Fibroblast of skin of left quadriceps (primary cell): ENCODE measurements at places on chromosomes 7 and 10.

DNA sequence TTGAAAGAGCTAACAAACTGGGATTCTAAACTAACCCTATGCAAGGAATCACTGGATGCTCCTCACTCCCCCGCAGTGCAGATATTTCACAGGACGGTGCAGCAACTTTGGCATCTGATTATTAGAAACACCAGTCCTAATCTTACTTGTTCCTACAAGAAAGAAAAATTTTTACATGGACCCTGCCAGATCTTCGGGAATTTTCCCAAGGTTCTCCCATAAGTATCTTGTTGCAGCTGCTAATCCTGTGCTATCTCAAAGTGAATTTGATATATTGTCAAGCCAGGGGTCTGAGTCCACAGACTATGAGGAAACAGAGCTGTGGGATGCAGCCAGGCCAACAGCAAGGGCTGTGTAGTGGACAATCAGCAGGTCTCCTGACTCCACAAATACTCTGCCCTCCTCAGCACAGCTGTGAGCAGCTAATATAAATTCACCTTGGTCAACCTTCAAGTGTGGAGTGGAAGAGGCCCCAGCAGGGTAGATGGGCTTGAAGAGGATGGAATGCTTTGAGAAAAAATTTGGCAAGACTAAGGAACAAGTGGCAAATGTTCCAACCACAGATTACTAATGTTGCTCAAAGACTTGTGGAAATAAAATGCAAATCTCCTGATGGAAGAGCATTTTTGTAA, 25.6 kb downstream of the VSTM4 start:
- no peak for DNase-seq

DNA sequence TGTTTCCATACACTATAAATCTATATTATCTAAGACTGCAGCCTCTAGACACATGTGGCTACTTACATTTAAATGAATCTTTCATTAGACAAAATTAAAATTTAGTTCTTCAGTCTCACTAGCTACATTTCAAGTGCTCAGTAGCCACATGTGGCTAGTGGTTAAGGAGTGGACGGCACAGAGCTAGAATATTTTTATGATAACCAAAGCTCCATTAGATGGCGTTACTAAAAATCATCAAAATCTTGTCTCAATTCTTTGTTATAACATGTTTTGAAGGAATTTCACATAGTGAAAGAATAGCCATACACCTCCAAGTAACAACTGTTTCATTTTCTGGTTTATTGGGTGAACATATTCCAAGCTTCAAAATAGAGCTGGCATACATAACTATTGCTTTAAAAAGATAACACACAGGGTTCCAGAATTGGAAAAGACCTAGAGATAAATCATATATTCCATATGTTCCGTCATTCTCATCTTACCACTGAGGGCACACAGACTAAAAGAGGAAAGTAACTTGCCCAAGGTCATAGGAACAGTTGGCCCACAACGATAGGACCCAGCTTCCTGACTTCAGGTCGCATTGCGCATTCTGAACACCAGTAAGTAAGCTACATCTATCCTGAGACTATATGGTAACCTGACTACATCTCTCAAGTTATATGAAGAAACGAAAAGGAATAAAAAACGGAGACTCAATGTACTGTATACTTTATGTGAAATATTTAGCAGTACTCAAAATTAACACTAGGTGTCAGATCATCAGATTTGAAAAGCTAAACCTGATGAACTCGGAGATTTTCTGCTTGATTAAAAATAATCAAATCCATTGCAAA, 66.6 kb downstream of the CAV1 start:
- DNase-seq = no peak

GRCh38 chr7:150313367-150313809, 9.8 kb upstream of the LRRC61 start:
- DNase-seq = no peak

DNA sequence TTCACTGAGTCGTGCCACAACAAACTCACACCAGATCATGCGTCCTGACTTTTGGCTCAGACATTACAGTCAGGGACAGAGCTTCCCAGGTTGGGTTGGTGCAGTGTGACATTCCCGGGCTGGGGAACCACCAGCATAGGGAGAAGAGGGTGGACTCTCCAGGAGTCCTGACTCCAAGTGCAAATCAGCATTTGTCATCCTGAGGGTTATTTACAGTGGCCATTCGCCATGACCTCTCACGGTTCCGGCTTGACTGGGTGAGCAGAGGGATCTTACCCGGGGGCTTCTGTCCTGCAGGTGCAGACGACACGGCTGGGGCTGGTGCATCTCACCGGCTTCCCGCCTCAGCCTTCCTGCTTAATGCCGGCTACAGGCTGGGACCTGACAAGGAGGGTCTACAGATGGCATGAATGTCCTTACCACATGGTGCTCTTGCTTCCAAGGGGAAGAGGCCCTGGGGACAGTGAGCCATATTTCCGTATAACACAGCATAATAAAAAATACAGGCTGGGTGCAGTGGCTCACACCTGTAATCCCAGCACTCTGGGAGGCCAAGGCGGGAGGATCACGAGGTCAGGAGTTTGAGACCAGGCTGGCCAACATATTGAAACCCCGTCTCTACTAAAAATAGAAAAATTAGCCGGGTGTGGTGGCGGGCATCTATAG, 12.5 kb upstream of the INTS1 start:
- DNase-seq = no peak

DNA sequence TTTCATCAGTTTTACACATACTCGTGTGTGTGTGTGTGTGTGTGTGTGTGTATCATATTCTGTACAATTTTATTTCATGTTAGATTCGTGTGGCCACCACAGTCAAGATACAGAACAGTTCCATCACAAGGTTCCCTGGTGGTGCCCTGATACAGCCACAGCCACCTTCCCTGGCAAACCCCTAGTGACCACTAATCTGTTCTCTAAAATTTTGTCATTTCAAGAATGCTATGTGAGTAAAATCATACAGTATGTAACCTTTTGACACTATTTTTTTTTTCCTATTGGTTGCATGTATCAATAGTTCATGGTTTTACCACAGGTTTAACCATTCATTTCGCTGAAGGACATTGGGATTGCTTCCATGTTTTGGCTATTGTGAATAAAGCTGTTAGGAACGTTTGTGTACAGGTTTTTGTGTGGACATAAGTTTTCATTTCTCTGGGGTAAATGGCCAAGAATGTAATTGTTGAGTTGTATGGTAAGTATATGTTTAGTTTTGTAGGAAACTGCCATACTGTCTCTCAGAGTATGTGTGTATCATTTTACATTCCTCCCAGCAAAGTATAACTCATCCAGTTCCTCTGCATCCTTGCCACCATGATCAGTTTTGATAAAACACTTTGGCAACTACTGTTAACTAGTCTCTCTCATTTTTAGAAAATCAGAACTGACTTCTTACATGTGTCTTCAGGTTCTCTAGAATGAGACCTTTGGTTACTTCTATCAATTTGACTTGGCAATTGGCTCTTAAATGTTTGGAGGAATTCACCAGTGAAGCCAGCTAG, 20.6 kb downstream of the KLHDC10 start:
- DNase-seq = no peak

DNA sequence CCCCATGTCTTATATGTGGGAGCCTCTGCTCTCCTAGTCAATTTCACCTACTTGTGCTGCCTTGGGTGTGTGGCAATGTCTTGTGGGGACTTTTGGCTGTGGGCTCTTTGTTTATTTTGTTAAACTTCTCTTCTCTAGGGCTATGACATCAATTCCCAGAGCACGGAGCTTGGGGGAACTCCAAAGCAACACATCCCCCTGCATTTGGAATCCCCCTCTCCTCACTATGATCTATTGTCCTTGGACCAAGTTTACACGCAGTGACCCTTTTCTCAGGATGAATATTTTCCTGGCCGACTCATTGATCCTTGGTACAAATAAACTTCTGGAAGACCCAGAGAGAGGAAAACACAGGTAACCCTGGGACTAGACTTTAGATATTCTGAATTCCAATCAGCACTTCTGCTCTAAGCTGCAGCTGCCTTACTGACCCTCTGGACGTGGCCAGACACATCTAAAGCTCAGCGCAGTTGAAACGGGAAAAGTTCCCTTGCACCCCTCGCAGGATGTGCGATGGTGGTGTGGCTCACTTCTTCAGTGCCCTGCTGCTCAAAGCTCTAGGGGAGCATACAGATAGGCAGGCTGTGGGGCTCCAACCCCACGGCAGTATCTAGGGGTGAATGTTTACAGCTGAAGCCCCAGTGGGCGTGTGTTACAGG, 110.8 kb downstream of the TMEM178B start:
- no peak for DNase-seq

DNA sequence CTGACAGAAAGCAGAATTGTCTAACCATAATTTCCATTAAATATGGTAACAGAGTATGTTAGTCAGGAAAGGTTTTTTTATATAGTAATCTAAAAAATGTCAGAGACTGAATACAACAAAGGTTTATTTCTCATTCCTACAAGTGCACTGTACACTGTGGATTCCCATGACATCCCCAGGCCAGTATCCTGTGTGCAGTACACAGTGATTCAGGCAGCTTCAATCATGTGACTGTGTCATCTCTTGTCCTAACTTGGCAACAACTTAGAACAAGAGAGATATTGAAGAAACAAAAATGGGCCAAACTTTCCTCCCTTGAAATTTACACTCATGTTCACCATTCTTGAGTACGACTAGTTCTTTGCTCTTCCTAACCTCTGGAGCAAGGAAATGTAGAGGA, 189.8 kb upstream of the SEMA3A start:
- DNase-seq = no peak

DNA sequence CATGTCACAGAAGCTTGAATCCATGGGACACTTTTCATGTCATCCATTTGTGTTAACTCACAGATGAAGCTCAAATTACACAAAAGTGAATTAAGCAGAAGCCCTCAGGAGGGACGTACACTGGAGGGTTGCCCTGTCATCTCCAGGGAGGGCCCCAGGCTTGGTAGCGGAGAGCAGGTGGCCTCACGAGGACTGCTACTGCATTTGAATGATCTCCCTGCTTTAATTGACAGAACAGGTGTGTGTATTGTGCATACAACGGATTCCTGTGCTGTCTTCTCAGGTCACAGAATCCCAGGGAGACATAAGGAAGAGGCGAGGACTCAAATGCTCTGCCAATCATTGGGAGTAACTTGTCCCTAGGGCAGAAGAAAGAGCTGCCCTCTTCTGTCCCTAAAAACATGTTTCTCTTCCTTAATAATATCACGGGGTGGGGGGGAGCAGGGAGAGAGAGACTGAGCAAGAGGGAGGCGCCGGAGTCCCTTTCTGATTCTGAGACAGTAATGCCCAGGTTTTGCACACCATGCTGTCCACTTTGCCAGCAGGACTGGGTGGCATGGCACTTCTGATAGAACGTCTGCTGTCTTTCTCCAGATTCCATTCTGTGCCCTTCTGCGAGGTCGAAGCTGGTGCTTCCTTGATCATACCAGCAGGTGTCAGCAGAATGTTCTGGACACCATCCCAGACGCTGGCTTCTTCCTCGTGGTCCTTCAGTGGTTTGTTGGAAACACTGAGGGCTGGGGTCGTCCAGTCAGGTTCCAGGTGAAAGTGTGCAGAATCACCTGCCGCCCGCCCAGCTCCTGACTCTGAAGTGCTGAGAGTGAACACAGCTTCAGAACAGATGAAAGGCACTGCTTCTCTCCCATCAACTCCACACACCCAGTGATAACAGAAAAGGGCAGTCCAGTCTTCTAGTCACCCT, 26.2 kb upstream of the RASGEF1A start:
- no peak for DNase-seq

GRCh38 chr7:39504963-39505362, 61.2 kb upstream of the YAE1 start:
- DNase-seq = peak; percentile 32

DNA sequence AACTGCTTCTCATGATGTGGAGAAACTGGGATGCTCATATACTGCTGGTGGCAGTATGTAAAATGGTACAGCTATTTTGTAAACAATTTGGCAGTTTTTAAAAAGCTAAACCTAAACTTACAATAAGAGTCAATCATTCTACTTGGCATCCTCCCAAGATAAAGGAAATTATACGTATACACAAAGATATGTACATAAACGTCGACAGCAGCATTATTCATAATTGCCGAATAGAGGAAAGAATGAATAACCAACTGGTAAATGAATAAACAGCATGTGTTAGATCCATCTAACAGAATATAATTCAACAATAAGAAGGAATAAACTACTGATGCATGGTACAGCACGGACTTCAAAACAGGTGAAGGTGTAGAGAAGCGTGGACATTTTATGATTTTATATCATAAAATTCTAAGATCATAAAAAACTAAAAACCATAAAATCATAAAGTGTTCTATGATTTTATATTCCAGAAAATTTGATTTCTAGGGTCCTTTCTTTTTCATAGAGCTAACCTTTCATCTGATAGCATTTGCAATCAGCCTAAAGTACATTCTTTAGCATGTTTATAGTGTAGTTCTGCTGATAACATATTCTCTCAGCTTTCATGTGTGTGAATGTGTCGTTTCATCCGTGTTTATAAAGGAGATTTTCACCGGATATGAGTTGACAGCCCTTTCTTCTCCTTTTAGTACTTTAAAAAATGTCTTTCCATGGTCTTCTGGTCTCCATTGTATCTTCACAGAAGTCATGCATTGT, 261.5 kb downstream of the DIP2C start:
- no peak for DNase-seq

- no peak for DNase-seq
These were observed 112.8 kb downstream of the APBB1IP start for GRCh38 chr10:26550774-26551526.

GRCh38 chr7:31022726-31023125, 29.4 kb upstream of the ADCYAP1R1 start:
- no peak for DNase-seq

- no peak for DNase-seq
These were observed 583.5 kb downstream of the PTPRN2 start for GRCh38 chr7:158004123-158004490.

DNA sequence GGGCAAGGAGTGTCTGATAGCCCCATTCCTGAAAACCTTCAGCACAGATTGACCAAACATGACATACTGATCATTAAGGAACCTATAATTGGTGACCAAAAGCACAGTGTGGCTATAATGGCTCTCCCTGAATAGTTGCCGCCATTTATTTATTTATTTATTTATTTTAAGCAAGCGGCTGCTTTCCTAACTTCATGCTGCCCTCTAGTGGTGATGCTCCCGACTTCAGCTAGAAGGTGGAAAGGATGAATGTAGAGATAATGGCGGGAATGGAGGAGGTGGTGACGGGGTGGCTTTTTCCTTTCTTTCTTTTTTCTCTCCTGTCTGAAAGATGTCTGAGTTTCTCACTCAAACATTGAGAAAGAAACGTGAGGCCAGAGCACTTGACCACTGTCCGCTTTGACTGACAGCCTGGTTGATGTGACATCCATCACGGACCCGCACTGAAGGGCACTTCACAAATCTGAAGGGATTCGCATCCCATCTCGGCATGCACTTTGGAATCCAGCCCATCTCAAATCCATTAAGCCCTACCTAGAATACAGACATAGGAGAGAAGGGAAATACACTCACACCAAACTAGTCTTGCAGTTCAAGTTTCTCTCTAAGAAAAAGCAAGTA, 1090.1 kb downstream of the KCNMA1 start:
- peak; percentile 63 for DNase-seq

DNA sequence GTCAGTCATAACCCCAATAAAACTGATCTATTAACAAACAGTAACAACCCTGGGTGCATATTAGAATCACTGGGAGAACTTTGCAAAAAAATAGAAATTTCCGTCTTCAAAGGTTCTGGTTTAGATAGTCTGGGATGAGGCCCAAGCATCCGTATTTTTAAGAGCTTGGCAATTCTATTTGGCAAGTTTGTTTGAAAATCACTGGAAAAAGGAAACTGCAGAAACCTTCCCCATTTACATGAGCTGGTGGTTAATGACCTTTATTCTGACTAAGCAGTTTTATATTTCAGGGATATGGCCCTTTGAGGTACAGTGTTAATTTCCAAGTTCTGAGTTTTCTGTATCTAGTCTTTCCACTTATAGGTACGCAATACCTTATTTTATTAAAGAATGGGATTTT, 115.8 kb upstream of the PRR15 start:
- no peak for DNase-seq
